ENCODE measurements at places on chromosomes 7 and 10.

- H3K4me1 ChIP-seq, result no peaks in the 10 kb centered on the region
These were observed 229.8 kb upstream of the HDAC9 start for GRCh38 chr7:18265611-18266281.

GRCh38 chr10:29386342-29386999 lies 97.6 kb downstream of the LYZL1 start:
- H3K4me3 ChIP-seq, result no peak overlapping the region
- no peak overlapping the region for H3K27ac ChIP-seq
- no peaks in the 10 kb centered on the region for H3K4me1 ChIP-seq

GRCh38 chr10:62130948-62131347 lies 137.7 kb downstream of the RTKN2 start:
- no peak overlapping the region for H3K4me3 ChIP-seq
- H3K27ac ChIP-seq, result no peak overlapping the region
- no peaks in the 10 kb centered on the region for H3K4me1 ChIP-seq
- no peaks in the 10 kb centered on the region for H3K27me3 ChIP-seq
- no peaks in the 10 kb centered on the region for H3K36me3 ChIP-seq
- no peak for DNase-seq

- H3K4me3 ChIP-seq, result no peak overlapping the region
- no peak overlapping the region for H3K27ac ChIP-seq
- no peak for DNase-seq
- 0 out of 2 replicates have a peak, but pooled peaks cover 1% of the 10 kb centered on the region for H3K4me1 ChIP-seq
- no peaks in the 10 kb centered on the region for H3K27me3 ChIP-seq
- H3K36me3 ChIP-seq, result no peaks in the 10 kb centered on the region
These were observed 296.5 kb upstream of the ZNF32 start for GRCh38 chr10:43945094-43945730.

DNA sequence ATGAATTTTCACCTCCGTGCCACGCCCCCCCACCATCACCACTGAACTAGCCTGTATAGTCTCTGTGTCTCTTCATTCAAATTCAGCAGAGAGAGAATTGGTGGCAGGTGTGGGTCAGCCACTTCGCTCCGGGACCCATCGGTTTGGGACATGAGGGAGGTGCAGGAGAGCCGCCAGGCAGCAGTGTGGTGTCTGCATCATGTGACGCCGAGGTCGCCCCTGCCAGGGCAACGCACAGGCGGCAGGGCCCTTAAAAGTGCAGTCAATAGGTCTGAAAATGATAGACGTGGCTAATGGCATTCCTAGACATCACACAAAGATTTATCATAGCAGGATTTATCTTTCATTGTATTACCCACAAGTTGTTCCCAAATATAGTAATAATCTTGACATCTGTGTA lies 100.6 kb upstream of the RNF32 start:
- no peak for DNase-seq
- H3K36me3 ChIP-seq, result no peaks in the 10 kb centered on the region
- H3K4me1 ChIP-seq, result no peaks in the 10 kb centered on the region
- H3K4me3 ChIP-seq, result no peak overlapping the region
- H3K27me3 ChIP-seq, result no peaks in the 10 kb centered on the region
- H3K27ac ChIP-seq, result no peak overlapping the region

GRCh38 chr7:106047184-106047583 lies 64.9 kb downstream of the SYPL1 start:
- no peaks in the 10 kb centered on the region for H3K27me3 ChIP-seq
- H3K27ac ChIP-seq, result no peak overlapping the region
- no peaks in the 10 kb centered on the region for H3K36me3 ChIP-seq
- no peak for DNase-seq

DNA sequence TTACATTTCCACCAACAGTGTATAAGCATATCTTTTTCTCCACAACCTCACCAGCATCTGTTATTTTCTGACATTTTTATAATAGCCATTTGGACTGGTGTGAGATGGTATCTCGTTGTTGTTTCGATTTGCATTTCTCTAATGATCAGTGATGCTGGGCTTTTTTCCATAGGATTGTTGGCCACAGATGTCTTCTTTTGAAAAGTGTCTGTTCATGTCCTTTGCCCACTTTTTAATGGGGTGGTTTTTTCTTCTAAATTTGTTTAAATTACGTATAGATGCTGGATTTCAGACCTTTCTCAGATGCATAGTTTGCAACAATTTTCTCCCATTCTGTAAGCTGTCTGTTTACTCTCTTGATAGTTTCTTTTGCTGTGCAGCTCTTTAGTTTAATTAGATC lies 28.9 kb downstream of the XRCC2 start:
- no peak for DNase-seq
- H3K27ac ChIP-seq, result no peak overlapping the region
- H3K27me3 ChIP-seq, result no peaks in the 10 kb centered on the region
- H3K36me3 ChIP-seq, result peaks cover 7% of the 10 kb centered on the region
- no peak overlapping the region for H3K4me3 ChIP-seq
- H3K4me1 ChIP-seq, result no peaks in the 10 kb centered on the region

DNA sequence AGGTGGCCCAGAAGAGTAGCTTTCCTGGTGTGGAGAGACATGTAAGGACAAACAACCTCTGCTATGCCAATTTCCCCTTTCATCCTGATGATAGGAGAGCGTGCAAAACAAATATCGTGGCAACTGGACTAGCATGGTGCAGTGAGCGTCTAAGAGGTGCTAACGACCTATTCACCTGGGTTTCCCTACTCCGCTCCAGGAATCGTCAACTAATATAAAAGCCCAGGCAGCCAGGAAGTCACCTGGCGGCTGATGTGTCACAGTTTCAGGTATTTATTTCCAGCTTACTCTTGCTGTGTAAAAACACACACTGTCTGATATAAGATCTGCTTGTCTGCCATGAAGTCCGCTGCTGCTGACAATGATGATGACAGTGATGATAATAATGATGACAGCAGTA lies 56.5 kb upstream of the EFCAB10 start:
- H3K27me3 ChIP-seq, result no peaks in the 10 kb centered on the region
- DNase-seq, result no peak
- no peak overlapping the region for H3K27ac ChIP-seq
- peaks cover 9% of the 10 kb centered on the region for H3K4me1 ChIP-seq

- DNase-seq, result no peak
- no peak overlapping the region for H3K27ac ChIP-seq
These were observed 35.0 kb upstream of the USP6NL start for GRCh38 chr10:11646450-11646849.

- H3K27ac ChIP-seq, result no peak overlapping the region
- peaks cover 5% of the 10 kb centered on the region for H3K4me1 ChIP-seq
- no peaks in the 10 kb centered on the region for H3K36me3 ChIP-seq
- no peak for DNase-seq
- H3K4me3 ChIP-seq, result no peak overlapping the region
These were observed 237.5 kb upstream of the TCF7L2 start for GRCh38 chr10:112712536-112712935.

DNA sequence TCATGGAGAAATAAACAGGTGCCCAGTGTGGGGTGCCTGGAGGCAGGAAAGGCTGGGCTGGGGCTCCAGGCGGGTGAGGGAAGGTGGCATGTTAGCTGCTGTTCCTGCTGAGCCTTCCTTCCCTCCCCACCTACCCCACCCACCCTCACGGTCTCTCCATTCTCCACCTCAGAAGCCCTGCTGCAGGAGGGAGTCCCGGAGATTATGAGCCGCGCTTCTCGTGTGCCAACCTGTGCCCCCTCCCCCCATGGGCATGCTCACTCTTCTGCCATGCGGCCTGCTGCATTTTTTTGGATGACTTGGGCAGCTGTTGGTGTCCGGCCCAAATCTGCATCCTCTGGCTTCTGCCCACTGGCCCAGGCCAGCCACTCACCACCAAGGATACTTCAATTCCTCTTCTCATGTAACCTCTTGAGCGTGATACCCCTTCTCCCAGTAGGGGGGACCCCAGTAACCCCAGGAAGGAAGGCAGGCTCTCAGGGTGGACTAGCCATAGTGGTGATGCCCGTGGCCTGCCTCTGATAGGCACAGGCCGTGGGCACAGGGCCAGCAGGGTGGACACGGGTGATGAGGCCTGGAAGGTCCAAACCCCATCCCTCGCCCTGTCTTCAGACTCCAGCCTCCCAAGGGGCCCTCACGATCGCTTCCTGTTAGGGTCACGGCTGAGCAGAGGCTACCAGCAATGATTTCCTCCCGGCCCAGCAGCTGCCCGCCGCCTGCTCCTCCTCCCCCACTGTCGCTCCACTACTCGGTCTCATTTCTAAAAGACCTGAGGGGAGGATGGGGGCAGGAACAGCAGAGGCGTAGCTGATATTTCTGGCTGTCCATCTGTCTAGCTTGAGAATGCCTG lies 27.8 kb downstream of the UNC5B start:
- H3K27ac ChIP-seq, result no peak overlapping the region
- H3K4me3 ChIP-seq, result no peak overlapping the region
- DNase-seq, result no peak
- no peaks in the 10 kb centered on the region for H3K36me3 ChIP-seq
- H3K27me3 ChIP-seq, result no peaks in the 10 kb centered on the region

All from iPS DF 6.9 (cell line).